ENCODE measurements at places on chromosomes 4 and X.

- no peak for DNase-seq
Observed at GRCh38 chrX:98939456-98939855, 1470.6 kb downstream of the PCDH19 start.

- no peak for DNase-seq
Observed at GRCh38 chr4:38943343-38943742, 75.7 kb downstream of the FAM114A1 start.

GRCh38 chrX:74370487-74370886 lies 50.8 kb upstream of the SLC16A2 start:
- no peak for DNase-seq

DNA sequence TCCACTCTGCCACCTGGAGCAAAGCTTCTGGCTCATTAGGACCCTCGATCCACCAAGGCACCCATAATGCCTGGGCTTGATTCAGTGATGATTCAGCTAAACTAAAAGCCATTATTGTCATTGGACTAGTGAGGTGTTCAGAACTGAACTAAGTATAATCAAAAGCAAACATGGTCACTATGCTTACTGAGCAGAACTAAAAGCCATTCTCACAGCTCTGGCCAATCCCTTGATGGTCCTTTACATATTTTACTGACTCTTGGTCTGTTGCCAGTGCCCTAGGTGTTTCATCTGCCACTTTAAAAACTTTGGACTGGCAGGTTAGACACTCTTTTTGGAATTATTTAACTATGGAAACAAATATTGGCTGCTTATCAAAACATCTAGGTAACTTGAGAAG lies 703.5 kb downstream of the FAT4 start:
- DNase-seq = no peak

DNA sequence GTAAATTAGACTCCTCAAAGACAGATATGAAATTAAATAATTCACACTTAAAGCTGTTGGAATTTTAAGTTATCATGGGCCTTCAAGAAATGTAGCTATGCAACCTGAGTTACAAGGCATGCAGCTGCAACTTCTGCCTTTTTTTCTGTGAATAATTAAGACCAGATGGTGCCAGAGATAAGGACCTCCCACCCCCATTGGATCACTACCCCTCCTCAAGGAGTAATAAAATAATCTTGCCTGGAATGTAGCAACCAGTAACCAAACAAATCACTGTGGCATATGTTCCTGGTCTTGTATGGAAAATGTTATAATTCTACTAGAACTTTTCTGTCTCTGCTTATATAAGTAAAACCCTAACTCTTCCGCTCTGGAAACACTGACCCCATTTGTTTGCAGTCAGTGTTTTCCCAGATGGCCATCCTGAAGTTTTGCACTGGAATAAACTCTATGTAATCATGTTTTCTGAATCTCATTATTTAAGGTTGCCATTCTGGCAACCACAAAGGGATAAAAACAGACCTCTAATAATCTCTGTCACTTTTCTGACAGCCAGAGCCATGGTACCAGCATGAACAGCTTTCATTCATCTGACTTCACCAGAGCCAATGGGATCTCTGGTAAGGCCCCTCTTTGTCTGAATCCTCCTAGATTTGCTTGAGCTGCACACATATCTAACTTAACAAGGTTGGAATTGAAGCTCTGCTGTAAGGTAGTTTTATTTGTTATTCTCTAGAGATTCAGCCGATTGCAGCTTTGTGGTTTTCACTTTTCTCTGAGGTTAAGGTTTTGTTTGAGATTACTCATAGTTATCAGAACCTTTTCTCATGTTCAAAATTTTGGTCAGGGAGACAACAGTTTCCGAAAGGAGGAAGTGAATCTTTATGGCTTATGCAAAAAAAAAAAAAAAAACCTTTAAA lies 274.6 kb downstream of the NAF1 start:
- no peak for DNase-seq

DNA sequence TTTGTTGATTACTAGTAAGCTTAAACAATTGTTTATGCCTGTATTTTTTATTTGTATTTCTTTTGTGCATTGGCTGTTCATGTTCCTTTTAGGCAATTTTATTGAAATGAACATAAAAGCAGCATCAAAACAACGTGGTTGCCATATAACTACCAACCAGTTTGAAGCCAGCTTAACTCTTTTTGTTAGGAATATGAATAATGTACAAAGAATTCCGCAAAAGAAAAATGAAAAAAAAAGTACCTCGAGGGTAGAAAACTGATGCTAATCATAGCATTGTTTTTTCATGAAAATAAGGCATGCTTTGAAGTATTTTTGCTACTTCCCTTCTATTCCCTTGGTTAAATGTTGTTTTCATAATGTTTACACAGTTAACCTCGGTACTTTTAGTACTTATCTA lies 1024.0 kb upstream of the SLIT2 start:
- DNase-seq = no peak

GRCh38 chr4:106032851-106033286 lies 137.6 kb downstream of the NPNT start:
- no peak for DNase-seq

DNA sequence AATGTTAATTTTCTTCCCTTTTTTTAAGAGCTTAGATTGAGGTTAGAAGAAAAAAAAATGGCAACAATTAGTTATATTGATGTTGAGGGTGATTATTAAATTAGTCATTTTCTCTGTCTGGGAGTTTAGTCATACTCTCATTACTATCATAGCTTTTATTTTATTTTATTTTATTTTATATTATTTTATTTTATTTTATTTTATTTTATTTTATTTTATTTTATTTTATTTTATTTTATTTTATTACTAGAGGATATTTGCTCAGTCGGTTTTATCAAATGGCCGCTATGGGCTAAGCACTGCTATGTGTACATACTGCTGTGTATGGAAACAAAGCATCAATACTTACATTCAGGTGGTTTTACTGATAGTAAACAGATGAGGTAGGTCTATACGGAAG lies 239.5 kb downstream of the RAPGEF2 start:
- no peak for DNase-seq

GRCh38 chrX:119359618-119360382 lies 39.3 kb upstream of the SLC25A43 start:
- DNase-seq = no peak

DNA sequence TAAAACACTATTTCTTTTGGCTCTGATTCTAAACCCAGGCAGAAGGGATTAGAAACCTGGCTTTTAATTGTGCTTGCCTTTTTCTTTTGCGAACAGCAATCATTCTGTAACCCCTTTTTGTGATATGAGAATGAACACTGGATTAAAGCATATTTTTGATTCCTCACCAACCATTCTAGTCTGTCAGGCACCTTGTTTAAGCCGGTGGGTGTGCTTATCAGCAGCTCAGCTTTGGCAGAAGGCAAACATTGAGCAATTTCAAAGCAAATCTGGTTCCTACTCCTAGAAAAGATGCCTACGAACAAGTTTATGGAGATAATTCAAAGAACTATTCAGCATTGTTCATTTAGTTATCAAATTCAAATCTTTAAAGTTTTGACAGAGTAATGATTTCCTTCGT lies 265.1 kb upstream of the FAM241A start:
- DNase-seq = no peak

- DNase-seq = no peak
Observed at GRCh38 chrX:94515009-94515408, 841.0 kb downstream of the FAM133A start.

DNA sequence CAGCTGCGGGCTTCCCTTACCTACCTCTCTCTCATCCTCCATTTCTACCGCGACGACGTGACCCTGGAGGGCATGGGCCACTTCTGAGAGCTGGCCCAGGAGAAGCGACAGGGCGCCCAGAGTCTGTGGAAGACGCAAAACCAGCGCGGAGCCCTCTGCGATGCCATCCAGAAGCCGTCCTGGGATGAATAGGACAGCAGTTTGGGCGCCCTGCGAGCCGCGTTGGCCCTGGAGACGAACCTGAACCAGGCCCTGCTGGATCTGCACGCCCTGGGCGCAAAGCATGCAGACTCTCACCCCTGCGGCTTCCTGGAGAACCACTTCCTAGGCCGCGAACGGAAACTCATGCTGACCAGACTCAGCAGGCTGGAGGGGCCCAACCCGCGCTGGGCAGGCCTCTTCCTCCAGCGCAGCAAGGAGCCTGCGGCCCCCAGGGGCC lies 52.7 kb upstream of the TMPRSS11F start:
- no peak for DNase-seq

DNA sequence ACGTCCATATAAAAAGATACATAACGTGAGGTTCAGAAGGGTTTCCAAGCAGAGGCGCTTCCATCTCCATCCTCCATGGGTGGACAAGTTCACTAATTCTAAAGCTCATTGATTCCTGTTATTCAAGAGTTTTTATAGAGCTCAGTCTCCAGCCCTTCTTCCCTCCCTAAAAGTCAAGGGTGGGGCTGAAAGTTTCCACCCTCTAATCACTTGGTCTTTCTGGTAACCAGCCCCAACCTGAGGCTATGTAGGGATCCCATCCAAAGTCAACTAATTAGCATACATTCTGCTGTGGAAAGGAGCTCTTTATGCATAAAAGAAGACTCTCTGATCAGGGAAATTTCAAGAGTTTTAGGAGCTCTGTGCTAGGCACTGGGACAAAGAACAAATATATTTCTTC lies 46.9 kb upstream of the VEGFC start:
- no peak for DNase-seq

DNA sequence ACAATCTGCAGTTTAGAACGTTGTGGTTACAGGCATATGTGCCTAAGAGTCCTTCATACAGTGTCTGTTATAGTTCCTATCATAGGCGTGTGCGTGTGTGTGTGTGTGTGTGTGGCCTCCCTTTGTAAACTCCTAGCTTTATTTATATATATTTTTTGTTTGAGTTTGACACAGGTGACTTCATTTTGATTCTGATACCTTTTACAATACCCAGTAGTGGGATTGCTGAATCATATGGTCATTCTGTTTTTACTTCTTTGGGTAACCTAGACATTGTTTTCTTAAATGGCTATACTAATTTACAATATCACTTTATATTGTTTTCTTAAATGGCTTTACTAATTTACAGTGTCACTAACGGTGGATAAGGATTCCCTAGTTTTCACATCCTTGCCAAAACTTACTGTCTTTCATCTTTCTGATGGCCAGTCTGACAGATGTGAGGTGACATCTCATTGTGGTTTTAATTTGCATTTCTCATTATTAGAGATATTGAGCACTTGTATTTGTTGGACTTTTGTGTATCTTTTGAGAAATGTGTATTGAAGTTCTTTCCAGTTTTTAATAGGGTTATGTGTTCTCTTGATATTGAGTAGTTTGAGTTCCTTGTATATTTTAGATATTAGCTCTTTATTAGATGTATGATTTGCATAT lies 211.1 kb upstream of the NUDT6 start:
- no peak for DNase-seq

- DNase-seq = no peak
Observed at GRCh38 chr4:177964061-177964460, 521.8 kb upstream of the AGA start.

GRCh38 chr4:73391774-73392173 lies 12.3 kb upstream of the ALB start:
- DNase-seq = no peak
